Memory B cell (primary cell): ENCODE measurements at places on chromosomes 12 and 14.

GRCh38 chr12:15839041-15839440, 43.1 kb upstream of the STRAP start:
- no peak for DNase-seq

DNA sequence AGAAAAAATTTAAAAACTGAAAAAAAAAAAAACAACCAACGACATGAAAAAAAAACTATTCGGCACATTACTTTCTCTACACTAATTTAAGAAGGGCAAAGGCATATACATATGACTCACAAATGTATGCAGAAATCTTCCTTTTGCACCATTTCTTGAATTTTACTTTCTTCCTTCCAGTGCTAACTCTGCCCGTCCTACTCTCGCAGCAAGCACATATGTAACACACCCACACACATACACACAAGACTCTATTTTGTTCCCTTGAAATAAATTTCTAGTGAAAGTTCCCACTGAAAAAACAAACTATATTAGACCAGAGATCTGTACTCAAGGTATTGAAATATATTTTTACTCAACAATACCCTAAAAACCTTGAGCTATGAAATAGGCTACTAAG, 14.6 kb downstream of the BTG1 start:
- DNase-seq = no peak

- DNase-seq = no peak
Measured at GRCh38 chr12:47362126-47362705, 282.5 kb upstream of the AMIGO2 start.

GRCh38 chr12:95083471-95083870, 10.1 kb upstream of the NR2C1 start:
- DNase-seq = no peak

DNA sequence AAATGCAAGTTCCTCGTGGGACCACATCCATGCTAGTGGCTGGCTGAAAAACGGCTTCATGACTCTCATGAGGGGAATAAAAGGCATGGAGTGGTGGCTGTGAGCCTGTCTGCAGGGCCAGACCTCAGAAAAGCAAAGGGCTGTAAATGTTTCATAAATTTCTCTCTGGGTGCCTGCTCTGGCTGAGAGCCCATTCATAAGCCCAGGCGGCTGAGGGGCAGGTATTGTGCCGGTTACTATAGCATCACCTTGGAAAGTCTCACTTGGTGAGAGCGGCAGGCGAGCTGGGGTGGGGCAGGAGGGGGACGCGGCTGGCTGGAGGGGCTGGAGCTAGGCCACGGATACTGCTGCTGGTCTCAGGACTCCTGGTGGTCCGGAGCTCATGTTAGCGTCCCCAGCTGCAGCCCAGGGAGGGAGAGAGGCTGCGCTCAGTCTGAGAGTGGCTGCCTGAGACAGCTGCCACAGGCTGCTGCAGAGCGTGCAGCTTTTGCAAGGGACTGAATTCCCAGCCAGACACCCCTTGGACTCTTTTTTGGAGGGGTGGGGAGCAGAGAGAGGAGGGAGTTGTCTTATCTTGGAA, at the start of gene SLC17A8:
Gene SLC17A8 (plus strand): TSS at position 431 of the 580 bp plus-strand sequence. CDS start 318 bp downstream, outside the sequence.
- DNase-seq = no peak

GRCh38 chr12:24139035-24139434, 189.6 kb upstream of the SOX5 start:
- no peak for DNase-seq

- DNase-seq = no peak
Measured at GRCh38 chr12:79850610-79851299, 84.1 kb downstream of the PPP1R12A start.

GRCh38 chr14:78758333-78758732, 588.2 kb downstream of the NRXN3 start:
- no peak for DNase-seq

DNA sequence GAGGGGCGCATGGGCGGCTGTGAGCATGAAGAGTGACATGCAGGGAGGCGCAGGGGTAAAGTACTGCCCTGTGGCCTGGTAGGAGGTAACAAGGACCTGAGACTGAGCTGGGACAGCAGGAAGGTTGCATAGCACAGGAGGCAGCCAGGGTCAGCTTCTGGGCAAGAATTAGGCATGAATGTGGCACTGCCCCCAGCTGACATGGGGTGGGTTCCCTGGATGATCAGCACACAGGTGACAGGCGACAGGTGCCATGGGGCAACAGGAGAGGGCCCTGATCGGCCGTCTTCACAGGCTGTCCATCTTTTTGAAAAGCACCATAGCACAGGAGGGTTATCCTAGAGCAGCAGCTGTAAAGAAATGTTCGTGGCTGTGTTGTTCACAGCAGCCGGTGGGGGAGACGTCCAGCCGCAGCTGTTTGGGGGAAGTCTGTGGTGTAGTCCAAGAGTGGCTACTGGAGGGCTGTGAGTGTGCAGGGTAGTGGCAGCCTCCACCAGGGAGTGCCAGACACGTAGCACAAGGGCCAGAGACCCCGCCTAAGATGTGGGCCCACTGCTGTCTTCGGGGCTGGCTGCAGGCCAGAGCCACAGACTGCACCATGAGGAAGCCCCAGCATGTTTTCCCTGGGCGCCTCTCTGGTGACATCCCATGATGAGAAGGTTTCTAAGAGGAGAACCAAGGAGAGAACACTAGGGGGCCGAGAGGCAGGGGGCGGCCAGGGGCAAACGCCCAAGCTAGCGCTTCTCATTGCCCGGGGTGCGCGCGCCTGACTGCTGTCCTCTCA, 8.4 kb downstream of the CLBA1 start:
- DNase-seq = no peak

DNA sequence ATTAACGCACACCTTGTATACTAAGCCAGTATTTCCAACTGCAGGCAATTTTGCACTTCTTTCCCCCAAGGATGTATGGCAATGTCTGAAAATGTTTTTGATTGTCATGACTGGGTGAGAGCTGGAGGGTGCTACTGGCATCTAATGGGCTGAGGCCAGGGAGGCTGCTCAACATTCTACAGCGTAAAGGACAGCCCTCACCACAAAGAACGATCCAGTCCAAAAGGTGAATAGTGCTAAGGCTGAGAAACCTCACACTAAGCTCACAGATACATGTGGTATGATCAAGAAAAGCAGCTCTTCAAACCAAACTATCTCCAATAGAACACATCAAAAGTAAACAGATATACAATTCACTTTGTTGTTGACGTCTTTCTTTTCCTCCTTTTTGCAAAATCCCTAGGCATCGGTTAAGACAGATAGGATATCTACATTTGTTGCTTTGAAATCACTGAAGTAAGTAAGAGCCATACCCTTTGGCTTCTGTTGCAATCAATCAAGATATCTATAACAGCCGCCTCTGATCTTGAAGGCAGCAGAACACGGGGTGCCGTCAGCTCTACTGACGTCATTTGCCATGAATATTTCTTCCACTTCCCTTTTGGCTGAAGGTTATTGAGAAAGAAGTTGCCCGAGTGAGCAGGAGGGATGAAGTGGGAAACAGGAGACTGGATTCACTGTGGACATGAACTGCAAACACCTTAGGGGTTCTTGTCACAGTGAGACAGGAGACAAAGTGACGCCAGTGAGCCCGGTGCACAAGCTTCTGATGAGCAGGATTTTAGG, 218.3 kb downstream of the FOXN3 start:
- no peak for DNase-seq

DNA sequence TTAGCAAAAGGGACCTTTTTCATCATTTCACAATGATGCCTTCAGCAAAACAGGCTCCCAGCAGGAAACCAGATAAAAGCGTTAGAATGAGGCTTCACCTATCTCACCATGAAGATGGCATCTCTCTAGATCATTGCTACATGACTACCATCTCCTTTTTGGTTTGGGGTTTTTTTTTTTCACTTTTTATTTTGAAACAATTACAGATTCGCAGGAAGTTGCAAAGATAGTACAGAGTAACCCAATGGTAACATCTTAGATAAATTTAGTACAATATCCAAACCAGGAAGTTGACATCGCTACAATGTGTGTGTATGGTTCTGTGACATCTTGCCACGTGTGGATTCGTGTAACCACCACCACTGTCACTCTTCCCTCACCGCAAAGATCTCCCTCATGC, 22.3 kb upstream of the PWP1 start:
- DNase-seq = no peak

- DNase-seq = no peak
Measured at GRCh38 chr12:118574288-118574687, 197.9 kb downstream of the SUDS3 start.

DNA sequence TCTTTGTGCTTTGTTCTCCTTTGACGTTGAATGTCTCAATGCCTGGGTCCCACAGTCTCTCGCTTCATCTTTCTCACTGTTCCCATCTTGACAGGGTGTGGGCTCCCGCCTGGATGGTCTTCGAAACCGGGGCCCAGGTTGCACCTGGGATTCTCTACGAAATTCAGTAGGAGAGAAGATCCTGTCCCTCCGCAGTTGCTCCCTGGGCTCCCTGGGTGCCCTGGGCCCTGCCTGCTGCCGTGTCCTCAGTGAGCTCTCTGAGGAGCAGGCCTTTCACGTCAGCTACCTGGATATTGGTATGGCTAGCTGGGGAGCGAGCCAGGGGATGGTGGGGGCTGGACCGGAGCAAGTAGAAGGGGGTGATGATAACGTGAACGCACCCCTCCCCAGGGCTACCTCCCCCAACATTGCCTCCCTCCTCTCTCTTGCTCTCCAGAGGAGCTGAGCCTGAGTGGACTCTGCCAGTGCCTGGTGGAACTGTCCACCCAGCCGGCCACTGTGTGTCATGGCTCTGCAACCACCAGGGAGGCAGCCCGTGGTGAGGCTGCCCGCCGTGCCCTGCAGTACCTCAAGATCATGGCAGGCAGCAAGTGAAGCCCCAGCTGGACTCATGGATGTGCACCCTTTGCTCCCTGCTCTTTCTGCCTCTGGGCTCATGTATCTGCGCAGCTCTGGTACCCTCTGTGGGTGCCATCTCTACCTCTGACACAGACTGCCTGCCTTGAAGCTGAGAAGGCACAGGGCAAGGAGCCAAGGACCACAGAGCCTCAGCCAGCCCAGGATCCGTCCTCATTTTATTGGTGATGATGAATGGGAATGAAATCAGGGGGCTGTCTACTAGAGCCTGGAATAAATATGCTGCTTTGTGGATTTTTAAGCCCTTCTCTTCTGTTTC, 1.5 kb downstream of the NPFF start:
- DNase-seq = no peak

GRCh38 chr12:116153113-116153512, 124.4 kb downstream of the MED13L start:
- DNase-seq = no peak

DNA sequence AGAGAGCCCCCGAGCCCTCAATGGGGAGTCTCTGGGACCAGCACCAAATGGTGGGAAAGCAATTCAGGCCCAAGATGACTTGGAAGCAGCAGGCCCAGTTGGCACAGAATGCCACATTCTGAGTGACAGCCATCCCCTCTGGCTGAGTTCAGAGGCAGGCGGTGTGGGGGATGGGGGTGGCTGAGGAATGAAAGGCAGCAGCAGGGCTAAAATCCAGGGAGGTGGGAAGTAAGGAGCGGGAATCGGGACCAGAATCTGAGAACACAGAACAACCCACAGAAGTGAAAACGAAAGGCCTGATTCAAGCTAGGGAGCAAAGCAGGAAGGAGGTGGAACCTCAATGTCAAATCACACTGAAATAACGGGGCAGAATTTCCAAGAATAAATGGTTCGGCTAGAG, 171.2 kb downstream of the CALM1 start:
- DNase-seq = no peak

DNA sequence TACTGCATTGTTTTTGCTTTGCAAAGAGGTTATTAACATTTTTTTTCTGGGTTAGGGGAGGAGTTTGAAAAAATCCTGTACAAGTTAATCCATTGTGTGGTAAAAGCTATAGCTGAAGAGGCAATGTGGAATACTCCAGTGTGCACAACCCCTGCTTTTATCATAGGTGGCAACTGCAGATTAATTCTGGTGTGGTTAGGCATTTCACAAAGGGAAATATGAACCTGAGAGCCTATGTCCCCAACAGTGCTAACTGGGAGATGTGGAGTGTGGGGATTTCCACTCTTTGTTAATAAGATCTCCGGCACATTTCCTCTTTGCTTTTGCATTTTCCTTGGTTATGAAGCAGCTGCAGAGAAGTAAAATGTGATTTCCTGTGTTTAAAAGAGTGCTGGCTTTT, 33.6 kb downstream of the PRORP start:
- DNase-seq = no peak

GRCh38 chr14:53766106-53766505, 190.5 kb downstream of the BMP4 start:
- DNase-seq = no peak

- no peak for DNase-seq
Measured at GRCh38 chr12:2292560-2292959, 239.8 kb downstream of the CACNA1C start.

GRCh38 chr14:105315941-105316576, 1.5 kb downstream of the PACS2 start:
- DNase-seq = no peak

DNA sequence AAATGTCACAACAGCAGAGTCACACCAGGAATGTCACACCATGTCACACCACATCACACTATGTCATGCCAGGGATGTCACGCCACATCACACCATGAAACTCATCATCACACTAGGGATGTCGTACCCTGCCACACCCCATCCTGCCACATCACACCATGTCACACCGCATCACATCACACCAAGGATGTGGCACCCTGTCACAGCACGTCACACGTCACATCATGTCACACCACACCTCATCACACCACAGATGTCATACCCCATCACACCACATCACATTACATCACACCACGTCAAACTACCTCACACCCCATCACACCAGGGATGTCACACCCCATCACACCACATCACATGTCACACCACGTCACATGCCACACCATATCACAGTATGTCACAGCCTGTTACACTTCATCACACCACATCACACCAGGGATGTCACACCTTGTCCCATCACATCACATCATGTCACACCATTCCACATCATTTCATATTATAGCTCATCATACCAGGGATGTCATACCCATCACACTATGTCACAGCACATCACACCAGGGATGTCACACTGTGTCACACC, 90.9 kb downstream of the TMEM121 start:
- no peak for DNase-seq

DNA sequence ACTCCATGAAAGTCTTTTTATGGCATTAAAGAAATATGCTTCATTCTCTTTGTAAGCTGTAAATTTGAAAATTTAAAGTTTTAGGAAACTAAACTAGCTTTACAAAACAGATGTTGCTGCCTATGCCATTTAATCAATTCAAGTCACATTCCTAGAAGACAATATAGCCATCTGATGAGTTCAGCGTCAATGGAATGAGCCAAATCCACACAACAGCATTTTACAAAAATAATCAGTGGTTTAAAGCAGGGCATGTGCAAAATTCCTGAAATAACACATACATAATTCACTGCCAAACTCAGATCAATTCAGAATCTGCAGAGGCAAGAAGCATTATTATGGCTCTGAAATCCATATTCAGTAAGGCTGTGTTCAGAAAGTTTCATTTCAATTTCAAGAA, 75.6 kb downstream of the MED13L start:
- no peak for DNase-seq

DNA sequence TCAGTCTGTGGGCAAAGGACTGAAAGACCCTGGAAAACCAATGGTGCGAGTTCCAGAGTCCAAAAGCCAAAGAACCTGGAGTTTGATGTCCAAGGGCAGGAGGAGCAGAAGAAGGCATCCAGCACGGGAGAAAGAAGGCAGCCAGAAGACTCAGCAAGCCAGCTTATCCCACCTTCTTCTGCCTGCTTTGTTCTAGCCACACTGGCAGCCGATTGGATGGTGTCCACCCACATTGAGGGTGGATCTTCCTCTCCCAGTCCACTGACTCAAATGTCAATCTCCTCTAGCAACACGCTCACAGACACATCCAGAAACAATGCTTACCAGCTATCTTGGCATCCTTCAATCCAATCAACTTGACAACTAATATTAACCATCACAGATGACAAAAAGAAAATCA, 57.2 kb upstream of the CAPRIN2 start:
- no peak for DNase-seq
